Stimulated activated CD4-positive, alpha-beta T cell treated with anti-CD3 and anti-CD28 coated beads, TNF-alpha, amount 100 ng/mL, for 4 hours (primary cell): ENCODE measurements at places on chromosomes 5 and 9.

DNA sequence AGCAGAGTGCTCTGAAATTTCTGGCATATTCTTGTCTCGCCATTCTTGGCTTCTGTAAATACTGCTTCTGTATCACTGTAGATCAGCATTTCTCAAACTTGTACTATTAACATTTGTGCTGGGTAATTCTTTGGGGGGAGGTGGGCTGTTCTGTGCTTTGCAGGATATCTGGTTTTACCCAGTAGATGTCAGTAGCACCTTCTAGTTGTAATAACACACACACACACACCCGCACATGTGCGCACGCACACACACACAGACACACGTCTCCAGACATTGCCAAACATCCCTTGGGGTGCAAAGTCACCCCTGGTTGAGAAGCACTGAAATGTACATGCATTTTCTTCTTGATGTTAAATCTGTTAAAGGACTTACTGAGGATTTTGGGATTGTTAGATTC is 304.1 kb downstream of the MAT2B start:
- no peak for DNase-seq

GRCh38 chr5:94945656-94946055 is 327.2 kb downstream of the SLF1 start:
- no peak for DNase-seq

GRCh38 chr5:74500110-74500917 is 140.2 kb downstream of the ENC1 start:
- no peak for DNase-seq

GRCh38 chr9:75504721-75505120 is 385.8 kb upstream of the PCSK5 start:
- DNase-seq: no peak

- DNase-seq: no peak
Observed at GRCh38 chr5:179316111-179316551, 29.1 kb downstream of the ADAMTS2 start.

GRCh38 chr5:113293068-113293974 is 141.5 kb downstream of the TSSK1B start:
- DNase-seq: no peak

GRCh38 chr9:72586388-72587130 is 65.2 kb downstream of the TMC1 start:
- DNase-seq: no peak
